ENCODE measurements at places on chromosomes 13 and 19. TPM values are rescaled to one million over a fixed set of nuclear protein-coding genes. Genes with fewer than 3 reads are reported as not detected.
A peak's percentile ranks its signal among the peaks of the same experiment; 100 is the strongest.

DNA sequence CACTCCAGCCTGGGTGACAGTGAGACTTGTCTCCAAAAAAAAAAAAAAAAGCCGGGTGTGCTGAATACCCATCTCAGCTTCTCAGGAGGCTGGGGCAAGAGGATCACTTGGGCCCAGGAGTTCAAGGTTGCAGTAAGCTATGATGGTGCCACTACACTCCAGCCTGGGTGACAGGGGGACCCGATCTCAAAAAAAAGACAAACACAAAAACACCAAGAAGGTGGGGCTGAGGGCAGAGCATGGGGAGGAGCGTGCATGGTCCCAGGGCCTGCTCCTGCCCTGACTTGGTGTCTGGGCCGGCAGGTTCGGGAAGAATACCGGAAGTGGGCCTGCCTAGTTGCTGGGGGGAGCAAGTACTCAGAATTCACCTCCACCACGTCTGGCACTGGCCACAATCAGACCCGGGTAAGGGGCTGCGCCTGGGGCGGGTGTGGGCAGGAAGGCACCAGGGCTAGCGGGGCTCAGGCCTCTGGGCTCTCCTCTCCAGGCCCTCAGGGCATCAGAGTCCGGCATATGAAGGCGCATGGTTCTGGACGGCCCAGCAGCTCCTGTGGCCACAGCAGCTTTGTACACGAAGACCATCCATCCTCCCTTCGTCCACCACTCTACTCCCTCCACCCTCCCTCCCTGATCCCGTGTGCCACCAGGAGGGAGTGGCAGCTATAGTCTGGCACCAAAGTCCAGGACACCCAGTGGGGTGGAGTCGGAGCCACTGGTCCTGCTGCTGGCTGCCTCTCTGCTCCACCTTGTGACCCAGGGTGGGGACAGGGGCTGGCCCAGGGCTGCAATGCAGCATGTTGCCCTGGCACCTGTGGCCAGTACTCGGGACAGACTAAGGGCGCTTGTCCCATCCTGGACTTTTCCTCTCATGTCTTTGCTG, 11.3 kb downstream of the DDX39A start:
- DNase-seq, result peak; percentile 90

GRCh38 chr13:96428911-96429310, 339.0 kb downstream of the HS6ST3 start:
- no peak for DNase-seq

DNA sequence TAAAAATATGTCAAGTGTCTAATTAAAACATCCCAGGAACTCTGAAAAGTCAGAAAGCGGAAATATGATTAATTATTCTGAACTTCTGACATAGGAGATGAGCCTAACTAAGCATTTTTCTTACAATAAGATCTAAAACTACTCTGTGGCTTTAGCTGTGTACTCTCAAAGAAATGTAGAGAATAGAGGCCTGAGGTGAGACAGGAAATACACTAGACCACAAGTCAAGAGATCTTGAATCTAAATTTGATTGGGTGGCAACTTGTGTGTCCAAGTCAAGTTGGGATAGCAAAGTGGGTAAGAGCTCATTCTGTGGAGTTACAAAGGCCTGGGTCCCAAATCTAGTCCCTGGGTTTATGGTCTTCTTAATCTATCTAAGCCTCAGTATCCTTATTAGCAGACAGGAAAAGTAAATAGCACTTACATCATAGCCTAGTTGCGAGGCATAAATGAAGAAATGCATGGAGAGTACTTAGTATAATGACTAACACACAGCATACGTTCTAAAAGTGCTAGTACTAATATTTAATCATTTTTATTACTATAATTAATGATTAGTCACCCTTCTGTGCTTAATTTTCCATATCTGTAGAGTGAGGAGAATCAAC, 9.4 kb upstream of the LRRC63 start:
- DNase-seq, result no peak

GRCh38 chr13:24273926-24274325, 35.5 kb upstream of the C1QTNF9 start:
- DNase-seq, result no peak

- DNase-seq, result no peak
Observed at GRCh38 chr13:44197791-44198770, 175.5 kb upstream of the SERP2 start.

- no peak for DNase-seq
Observed at GRCh38 chr13:105213512-105213911, 1322.0 kb downstream of the EFNB2 start.

GRCh38 chr13:106561551-106562170, 6.3 kb downstream of the ARGLU1 start:
- DNase-seq, result no peak

GRCh38 chr13:34719060-34719875, 222.8 kb upstream of the NBEA start:
- no peak for DNase-seq

DNA sequence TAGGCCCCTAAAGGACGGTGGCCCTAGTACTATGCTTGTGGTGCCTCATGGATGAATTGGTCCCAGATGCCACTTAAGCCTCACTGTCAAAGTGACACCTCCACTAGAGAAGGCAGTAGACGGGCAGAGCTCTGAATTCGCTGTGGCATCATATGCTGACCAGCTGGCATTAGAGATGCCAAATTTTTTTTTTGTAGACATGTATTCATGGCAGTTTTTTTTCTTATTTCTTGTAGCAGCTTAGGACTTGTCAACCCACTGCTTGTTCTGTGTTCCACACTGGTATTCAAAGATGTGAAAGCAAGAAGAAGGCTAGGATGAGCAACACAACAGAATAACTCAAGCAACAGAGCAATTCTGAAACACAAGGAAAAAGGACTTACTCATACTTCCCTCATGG, 212.5 kb downstream of the DLEU7 start:
- DNase-seq, result no peak

DNA sequence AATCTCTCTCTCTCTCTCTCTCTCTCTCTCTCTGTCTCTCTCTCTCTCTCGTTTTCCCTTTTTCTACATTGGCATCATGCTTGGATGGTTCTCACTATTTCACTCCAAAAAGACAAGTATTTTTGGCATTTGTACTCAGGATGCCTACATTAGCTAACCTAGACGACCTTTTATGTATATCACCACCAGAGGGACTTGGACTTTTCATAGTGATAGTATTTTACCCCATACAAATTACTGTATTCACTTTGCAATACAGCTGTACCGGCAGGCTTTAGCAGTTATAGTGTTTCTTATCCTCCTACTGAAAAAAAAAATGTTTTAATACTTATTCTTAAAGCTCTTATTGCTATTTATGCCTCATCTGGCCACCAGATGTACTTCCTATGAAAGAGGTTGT, 687.2 kb upstream of the KLHL1 start:
- no peak for DNase-seq

GRCh38 chr19:30437869-30438268, 65.7 kb downstream of the ZNF536 start:
- DNase-seq, result no peak

GRCh38 chr19:16369664-16370576, 45.3 kb downstream of the KLF2 start:
- DNase-seq, result no peak

GRCh38 chr19:2768365-2769132, 14.5 kb downstream of the SGTA start:
- DNase-seq, result no peak

- DNase-seq, result peak; percentile 34
Observed at GRCh38 chr19:55257461-55258420, 1.1 kb downstream of the PPP6R1 start.

- no peak for DNase-seq
Observed at GRCh38 chr19:11763117-11763516, 3.7 kb upstream of the ZNF441 start.

DNA sequence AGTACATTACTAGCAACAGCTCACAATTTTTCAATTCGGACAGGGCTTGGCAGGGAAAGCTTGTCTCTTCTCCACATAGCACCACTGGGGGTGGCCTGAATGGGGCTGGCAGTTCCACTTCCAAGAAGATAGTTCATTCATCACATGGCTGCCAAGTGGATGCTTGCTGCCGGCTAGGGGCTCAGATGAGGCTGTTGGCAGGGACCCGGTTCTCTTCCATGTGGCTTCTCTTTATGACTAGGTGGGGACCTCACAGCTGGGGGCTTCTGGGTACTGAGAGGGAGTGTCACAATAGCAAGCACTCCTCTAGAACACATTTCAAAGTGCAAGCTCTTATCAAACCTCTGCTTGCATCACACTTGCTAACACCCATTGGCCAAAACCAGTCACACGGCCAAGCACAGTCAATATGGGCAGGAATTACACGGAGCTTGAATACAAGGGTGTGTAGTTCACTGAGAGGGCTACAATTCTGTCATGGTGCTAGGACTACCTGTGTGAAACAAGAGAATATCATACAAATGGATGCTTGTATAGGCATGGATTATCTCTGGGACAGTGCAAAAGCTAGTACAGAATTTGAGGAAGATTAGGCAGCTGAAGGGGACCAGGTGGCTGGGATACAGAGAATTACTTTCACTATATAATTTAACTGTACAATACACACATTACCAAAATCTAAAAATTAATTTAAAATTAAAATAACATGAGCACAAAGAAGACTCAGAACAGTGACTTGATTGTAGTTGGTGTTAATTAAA, 32.3 kb downstream of the ATP7B start:
- no peak for DNase-seq

GRCh38 chr13:111663953-111664421, 343.5 kb downstream of the TEX29 start:
- no peak for DNase-seq

DNA sequence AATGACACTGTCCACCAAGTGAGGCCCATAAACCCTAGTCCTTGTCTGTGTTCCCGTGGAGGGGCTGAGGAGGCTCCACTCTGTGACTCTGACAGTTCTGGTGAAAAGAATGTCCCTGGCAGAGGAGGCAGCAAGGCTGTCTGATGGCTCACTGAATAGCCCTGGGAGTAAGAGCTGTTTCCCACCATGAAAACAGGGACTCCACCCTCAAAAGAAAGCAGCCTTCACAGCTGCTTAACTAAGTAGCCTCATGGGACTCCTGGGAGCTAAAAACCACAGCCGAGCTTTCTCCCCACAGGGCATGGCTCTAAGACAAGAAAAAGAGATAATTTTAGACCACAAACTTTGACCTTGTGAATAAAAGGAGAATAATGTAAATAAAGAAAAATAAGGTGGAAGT, 135.1 kb upstream of the FRY start:
- DNase-seq, result no peak

DNA sequence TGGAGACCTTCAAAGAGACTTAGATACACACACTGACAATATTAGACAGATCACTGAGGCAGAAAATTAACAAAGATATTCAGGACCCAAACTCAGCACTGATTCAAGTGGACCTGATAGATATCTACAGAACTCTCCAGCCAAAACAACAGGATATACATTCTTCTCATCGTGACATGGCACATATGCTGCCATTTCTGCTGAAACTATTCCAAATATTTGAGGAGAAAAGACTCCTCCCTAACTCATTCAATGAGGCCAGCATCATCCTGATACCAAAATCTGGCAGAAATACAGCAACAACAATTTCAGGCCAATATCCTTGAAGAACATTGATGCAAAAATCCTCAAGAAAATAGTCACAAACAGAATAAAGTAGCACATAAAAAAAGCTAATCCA, 53.3 kb downstream of the TRPC4 start:
- no peak for DNase-seq

DNA sequence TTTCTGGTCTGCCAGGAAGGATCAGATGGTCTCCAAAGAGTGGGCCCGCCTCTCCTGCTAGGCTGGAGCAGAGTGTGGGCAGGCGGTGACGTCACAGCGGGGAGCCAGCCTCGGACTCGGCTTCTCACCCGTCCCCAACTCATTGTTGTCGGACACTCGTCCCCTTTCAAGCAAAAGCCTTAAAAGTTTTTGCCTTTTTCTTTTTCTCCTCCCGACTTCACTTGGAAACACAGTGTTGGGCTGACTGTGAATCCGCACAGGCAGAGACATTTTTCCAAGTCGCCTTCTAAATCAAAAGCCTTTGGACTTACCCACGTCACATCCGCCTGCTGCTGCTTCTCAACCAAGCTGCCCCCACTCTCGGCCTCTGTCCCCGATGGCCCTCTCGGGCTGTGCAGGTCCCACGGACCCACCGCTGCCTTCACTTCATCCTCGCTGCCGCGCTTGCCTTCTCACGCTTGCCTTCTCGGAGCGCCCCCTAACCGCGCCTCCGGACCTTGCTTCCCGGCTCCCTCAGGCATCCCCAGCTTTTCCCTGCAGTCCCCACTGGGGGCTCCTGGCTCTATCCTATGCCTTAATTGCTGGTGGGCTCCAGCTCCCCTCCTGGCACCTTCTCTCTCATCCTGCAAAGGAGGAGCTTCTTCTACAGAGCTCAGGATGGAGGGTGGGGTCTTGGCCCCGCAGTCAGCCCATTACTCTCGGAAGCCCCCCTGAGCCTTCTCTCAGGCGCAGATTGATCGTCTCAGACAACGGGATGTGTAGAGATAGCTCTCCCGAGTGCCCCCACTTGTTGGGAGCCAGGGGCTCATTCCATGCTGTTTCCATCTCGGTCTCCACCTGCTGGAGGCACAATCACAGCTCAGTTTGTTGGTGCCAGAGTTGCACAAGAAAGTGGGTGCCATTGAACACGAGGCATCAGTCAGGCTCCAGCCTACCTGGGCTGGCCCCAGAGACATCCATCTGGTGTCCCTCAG, 3.9 kb upstream of the ZNF135 start:
- DNase-seq, result peak; percentile 7

DNA sequence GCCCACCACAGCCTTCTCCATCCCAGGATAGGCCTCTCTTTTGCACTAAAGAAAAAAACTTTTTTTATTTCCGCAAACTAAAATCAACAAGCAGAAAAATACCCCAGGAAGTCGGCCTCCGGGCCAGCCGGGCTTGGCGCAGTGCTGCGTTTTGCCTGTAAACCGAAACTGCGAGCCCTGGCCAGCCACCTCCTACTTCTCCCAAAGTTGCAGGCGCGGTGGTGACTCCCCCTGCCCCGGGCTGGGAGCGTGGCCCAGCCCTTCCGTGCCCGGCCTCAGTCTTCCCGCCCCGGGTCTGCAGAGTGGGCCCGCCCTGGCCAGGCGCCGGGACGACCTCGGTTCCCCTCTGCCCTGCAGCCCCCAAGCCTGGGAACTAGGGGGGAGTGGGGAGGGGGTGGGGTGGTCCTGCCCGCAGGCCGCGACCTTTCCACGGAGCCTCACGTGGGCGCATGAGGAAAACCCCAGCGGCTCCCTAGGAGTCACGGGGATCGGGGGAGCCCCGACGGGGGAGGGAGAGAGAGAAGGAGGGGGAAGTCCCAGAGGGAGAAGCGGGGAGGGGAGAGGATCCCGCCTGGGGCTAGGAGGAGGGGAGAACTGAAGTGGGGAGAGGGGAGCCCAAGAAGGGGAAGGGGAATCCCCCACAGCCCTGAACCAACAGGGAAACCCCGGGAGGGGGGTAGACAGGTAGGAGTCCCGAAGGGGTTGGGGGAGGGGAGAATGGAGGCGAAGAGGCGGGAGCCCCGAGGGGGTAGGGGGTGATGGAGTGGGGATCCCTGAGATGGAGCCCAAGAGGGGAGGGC, 3.0 kb downstream of the GADD45B start:
- peak; percentile 75 for DNase-seq

- peak; percentile 77 for DNase-seq
Observed at GRCh38 chr19:23283925-23284324, 33.7 kb upstream of the ZNF724 start.

Gene TRPM4
- 398 TPM for total RNA-seq

Gene PGLYRP1
- total RNA-seq, result not detected

Gene HAUS8
- total RNA-seq, result 12.2 TPM

Gene CYP2A6
- total RNA-seq, result not detected

Gene SLC5A5
- not detected for total RNA-seq

Gene ZNF729
- total RNA-seq, result not detected

Gene SSC5D
- 2.6 TPM for total RNA-seq
